Islet precursor cell (in vitro differentiated cells): ENCODE measurements at places on chromosomes 3 and 15.

DNA sequence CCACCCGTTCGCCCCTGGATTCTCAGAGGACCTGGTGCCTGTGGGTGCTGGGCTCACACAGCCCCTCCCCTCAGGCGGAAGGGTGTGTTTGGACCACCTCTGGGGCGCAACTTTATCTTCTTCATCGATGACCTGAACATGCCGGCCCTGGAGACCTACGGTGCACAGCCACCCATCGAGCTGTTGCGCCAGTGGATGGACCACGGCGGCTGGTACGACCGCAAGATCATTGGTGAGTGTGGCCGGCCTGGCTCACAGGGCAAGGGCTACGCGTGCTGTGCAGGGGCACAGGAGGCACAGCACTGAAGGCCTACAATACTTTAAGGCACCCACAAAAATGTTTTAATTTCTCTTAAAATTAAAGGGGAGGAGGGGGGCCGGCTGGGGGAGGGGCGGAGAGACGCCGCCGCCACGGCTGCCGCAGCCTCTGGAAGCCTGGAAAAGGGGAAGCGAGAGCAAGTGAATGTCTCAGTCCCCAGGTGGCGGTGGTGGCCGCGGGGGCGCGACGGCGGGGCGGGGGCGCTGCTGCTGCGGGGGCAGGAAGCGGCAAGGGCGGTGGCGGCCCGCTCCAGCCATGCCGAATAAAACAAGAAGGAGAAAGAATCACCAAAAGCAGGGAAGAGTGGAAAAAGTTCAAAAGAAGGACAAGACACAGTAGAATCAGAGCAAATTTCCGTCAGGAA, 56.8 kb downstream of the DNAH1 start:
- peak; percentile 78 for DNase-seq

GRCh38 chr3:58627570-58627885, 39.0 kb downstream of the FAM3D start:
- no peak for DNase-seq

DNA sequence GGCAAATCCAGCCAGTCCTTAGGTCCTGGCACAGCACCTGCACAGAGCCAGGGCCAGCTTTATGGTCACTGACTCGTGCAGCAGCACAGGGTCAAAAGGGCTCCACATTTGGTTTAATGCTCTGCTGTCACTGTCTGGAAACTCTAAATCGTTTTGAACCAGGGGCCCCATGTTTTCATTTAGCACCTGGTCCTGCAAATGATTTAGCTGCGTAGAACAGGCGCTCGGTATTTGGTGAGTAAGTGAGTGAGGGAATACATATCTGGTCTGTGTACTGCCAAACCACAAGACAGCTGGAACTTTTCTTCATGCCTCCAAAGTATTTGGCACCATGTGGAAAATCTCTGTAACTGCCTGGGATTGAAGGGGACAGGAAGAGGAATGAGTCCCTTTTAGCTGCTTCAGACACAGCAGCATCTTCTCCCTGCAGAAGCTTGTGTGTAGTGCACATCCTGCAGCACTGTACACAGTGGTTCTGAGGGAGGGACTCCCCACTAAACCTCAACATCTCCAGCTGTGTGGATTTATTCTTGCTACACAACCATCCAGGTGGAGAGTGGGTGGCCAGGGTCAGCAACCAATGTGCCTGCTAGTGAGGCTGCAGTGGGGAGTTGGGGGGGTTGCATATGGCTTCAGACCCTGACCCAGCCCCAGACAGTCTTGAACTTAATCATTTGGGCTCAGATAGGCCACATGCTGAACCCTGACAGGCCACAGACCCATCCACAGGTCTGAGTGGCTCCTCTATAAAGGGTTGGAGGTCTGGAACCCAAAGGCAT, 1.1 kb downstream of the SH2D7 start:
- DNase-seq = no peak

- peak; percentile 76 for DNase-seq
Observed at GRCh38 chr3:179558742-179559364, 3.9 kb upstream of the ACTL6A start.

- peak; percentile 40 for DNase-seq
Observed at GRCh38 chr3:126293370-126294082, 63.7 kb downstream of the KLF15 start.

- peak; percentile 91 for DNase-seq
Observed at GRCh38 chr15:67941648-67942310, 101.9 kb upstream of the RNU6-1 start.

DNA sequence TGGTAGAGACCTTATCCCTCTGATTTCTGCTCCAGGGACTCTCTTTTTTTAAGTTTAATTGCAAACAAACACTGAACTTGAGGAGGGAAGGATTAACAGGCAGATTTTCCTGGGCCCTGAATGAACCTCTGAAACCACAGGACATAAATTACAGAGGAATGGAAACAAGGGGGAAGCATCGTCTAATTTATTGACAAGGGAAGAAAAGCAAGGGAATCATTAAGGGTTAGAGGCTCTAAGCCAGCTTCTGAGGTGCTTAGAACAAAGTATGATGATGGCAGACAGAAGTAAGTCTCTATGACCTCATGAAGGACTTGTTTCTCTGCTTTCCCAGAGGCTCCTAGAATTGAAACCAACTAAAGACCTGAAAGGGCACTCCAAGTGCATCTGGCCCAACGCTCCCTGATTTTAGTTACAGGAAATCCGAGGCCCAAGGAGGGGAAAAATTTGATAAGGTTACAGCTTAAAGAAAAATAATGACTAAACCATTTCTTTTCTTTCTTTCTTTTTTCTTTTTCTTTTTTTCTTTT, 244.7 kb upstream of the NR2E3 start:
- DNase-seq = no peak

GRCh38 chr3:58072763-58073130, 64.5 kb downstream of the FLNB start:
- DNase-seq = no peak

- no peak for DNase-seq
Observed at GRCh38 chr3:195762249-195762585, 41.4 kb downstream of the MUC20 start.

DNA sequence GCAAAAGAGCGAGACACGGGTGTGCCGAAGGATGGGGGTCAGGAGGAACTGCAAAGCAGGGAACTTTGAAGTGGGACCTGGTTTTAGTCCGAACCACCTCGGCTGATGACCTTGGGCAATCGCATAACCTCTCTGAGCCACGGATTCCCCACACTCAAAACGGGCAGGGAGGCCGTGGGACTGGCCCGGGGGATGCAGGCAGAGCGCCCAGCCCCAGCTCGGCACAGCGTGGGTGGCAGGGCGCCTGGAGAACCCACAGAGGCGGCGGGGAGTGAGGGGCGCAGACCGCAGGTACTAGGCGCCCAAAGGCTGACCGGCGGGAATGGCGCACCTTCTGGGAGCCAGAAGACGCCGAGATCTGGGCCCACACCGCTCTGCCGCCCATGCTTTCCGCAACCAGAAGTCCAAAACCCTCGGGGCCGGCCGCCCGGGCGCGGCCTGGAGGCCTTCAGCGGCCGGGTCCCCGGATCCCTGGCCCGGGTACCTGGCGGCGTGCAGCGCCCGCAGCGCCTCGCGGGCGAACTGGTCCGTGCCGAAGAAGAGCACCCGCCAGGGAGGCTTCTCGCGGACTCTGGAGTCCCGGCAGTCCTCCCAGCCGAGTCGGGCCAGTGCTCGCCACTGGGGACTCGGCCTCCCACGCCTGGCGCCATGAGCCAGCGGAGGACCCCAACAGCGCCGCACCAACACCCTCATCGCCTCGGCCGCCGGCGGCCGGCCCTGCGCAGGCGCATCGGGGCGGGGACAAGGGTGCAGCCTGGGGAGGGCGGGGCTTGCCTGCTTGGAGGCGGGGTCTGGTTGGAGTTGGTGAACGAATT, at the start of gene MTFMT:
Gene MTFMT (minus strand): TSS at position 719 of the 815 bp plus-strand sequence. CDS start 26 bp downstream, at position 693.
- DNase-seq = peak; percentile 91

- no peak for DNase-seq
Observed at GRCh38 chr3:102544741-102545140, 109.9 kb downstream of the ZPLD1 start.

GRCh38 chr15:93058904-93059427, 30.0 kb downstream of the RGMA start:
- no peak for DNase-seq

DNA sequence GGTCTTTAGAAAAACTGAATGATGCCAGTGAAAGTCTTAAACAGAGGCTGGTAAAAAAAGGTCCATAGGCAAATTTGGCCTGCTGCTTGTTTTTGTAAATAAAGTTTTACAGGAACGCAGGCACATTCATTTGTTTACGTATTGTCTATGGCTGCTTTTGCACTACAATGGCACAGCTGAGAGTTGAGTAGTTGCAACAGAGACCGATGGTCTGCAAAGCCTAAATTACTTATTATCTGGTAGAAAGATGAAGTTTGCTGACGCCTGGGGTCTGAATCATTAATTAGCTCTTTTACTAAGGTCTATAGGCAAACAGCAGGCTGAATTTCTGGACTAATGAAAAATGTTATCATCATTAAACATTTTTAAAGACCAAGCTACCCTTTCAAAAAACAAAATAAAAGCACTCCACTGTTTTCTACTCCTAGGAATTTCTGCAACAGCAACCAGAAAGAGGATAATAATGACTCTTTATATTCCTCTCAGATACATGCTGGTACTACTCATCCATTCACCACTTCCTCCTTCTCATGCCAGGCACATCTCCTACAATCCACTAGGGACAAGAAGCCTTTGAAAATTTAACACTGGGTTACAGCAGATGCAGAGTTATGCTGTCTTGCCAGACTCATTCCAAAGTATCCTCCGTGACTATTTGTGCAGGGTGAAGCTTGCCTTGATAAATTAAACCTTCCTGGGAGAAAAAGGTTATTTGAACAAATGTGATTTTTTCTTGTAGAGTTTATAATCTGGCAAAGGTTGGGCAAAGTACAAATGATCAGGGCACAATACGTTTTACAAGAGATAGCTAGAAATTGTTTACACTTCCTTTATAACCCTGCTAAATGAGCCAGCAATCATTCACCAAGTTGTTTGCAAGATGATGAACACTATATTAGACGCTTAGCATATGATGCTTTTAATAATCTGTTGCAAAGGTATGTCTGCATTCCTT, 6.0 kb downstream of the GATM start:
- DNase-seq = no peak

- no peak for DNase-seq
Observed at GRCh38 chr3:127157171-127157828, 35.6 kb upstream of the PRR23E start.

DNA sequence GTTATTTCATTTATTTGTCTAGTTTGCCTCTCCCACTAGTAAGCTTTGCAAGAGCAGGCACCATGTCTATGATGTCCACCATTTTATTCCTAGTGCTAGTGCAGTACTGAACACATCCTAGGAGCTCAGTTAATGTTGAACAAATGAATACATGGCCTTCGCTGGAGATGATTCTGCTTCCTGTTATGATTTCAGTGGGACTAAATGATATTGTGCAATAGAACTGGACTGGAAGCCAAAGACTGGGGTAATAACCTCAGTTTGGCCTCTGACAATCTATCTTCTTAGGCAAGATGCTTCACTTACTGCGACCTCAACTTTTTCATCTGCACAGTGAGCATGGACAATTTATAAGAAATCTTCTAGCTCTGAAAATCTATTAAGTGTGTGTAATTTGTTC, 191.3 kb downstream of the ADAMTSL3 start:
- no peak for DNase-seq

GRCh38 chr3:127038466-127038865, 55.6 kb downstream of the PLXNA1 start:
- DNase-seq = no peak

DNA sequence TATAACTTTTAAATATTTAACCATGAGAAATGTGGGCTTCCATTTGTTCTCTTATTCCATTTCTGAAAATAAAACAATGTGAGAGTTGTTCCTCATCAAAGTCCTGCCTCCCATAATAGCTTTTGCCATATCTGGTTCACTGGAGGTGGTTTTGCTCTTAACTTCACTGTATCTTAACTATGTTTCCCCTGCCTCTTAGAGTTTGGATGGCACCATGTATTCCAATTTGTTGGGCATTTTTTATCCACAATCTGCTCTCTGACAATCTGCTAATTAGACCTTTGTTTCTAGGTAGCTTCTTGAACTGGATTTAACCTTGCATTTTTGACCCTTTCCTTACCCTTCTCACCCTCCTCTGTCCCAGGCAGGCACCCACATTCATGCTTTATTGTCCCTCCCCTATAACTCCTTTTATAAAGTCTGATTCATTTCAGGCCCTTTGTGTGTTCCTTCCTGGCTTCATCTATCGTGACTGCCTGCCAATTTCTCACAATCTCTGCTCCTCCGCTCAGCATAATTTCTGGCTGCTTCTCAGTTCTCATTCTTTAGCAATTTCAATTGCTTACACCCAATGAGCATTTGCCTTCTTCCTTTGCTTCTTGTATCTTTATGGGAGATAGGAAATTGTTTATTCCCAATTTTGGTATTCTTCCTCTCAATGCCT, 144.2 kb upstream of the ARHGEF26 start:
- DNase-seq = no peak

GRCh38 chr3:101638261-101638745, 38.6 kb downstream of the ZBTB11 start:
- peak; percentile 78 for DNase-seq

DNA sequence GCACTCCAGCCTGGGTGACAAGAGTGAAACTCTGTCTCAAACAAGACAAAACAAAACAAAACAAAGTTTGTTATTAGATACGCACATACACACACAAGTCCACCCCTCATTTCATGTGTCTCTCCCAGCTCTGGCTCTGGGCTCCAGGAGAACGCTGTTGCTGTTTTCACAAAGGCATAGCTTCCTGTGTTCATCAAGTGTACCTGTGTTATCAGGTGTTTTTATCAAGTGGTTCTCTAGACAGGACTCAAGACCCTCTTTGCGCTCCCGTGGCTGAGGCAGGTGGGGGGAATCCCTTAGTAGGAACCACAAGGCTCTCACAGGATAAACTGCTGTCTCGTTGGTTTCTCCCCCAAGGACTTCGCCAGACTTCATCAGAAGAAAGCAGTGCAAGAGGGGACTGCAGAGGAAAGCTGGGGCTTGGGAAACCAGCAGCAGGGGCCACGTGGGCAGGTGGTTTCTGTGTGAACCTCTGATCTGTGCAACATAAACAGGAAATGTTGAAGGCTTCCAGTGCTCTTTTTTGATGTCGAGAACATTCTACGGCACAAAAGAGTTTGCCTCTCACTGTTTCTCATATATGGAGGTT, 6.9 kb upstream of the PPP1R2 start:
- DNase-seq = peak; percentile 71

GRCh38 chr15:31567861-31568260, 241.2 kb downstream of the KLF13 start:
- no peak for DNase-seq

DNA sequence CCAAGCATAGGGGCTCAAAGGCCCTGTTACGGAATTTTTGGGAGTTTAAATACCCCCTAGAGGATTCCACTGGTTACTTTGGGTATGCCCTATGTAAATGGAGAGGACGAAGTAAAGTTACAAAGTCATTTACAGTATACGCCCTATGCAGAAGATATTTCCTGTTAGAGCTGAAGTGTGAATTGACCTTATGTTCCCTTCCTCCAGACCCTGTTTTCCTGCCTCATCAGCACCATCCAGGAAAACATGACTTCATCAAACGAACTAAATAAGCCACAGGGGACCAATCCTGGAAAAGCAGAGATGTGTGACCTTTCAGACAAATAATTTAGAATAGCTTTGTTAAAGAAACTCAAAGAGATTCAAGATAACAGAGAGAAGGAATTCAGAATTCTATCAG, 177.4 kb downstream of the SQOR start:
- no peak for DNase-seq
